Activated naive CD4-positive, alpha-beta T cell treated with anti-CD3 and anti-CD28 coated beads, Interleukin-2, amount 50 U/mL, for 72 hours (primary cell): ENCODE measurements at places on chromosomes 6 and 20.

GRCh38 chr6:111791415-111791814, 81.8 kb downstream of the FYN start:
- DNase-seq: no peak

DNA sequence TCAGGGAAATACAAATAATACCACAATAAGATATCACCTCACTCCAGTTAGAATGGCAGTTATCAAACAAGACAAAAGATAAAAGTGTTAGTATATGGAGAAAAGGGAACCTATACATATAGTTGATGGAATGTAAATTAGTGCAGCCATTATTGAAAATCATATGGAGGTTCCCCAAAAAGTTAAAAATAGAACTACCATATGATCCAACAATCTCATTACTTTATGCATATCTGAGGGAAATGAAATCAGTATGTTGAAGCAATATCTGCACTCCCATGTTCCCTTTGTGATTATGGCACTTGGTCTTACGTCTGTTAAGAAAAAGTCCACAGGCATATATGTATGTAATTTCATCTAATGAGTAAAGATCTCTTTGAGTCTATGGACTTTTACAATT, 96.9 kb downstream of the STXBP5 start:
- no peak for DNase-seq

GRCh38 chr6:34813028-34813713, 21.3 kb downstream of the BLTP3A start:
- DNase-seq: no peak

- DNase-seq: no peak
Measured at GRCh38 chr6:46849361-46849690, 56.1 kb downstream of the MEP1A start.

DNA sequence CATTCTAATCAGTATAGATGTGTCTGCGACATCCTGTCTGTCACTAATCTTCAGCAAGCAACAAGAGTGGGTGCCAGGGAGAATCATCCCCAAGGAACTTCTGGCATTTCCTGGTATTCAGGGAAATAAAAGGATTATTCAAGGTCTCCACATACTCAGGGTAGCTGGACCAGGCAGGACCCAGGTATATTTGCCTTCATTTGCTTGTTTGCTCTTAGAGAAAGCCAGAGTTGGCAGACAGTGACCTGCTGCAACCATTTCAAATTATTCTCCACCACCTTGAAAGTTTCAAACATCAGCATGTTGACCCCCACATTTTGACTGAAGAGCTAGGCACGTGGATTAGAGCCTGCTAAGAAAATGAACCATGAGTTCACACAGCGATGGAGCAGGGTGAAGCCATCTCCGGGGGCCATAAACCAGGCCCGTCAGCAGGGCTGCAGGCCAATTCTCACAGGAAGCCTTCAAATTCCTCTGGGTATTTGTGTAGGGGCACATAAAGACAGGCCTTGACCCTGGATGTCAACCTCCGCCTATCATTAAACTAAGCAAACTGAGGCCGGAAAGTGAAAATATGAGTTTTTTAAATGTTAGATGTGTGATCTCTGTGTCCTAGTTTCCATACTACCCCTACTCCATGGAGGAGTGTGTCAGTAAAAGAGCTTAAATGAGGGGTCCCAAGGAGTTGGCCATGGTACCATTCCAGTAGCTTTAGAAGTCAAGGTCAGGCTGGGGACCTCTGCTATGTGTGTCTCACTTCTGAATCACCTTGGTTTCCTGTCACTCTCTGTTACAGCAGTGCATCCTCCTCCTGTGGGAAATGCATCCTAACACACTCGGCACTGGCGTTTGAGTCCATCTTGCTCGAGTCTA, 32.9 kb downstream of the TRAM2 start:
- no peak for DNase-seq

DNA sequence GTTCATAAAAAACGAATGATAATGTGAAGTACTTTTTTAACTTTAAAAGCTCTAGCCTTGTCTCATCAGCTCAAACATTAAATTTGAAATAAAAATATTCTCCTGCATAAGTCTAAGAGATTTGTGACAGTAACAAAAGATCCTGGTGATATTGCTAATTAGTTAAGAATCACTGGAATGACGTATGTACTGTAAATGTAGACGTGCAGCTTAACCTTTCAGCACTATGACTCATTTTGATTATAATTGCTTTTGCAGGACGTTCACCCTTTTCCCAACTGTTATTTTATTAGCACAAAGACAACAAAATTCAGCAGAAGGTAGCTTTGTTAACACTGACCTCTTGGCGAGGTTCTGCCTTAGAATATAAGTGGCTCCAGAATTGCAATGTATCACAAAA, 68.6 kb downstream of the TENT5A start:
- DNase-seq: no peak

GRCh38 chr6:41684311-41685180, 46.3 kb downstream of the MDFI start:
- DNase-seq: no peak

DNA sequence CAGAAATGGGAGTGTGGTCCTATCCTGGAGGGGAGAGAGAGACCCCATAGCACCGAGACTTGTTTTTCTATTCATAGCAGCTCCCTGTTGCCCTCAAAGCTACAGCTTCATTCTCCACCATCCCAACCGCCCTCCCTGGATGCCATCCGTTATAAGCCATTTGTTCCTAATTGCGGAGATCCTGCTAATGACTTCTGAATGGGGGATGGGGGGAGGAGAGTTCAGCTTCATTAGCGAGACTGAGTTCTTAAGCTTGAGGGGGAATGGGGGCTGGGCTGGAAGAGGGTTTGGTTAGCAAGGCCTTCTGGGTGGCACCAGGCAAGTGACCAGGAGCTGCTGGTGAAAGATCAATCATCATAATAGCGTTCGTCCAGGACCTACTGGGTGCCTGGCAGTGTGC, 27.1 kb downstream of the FOXP4 start:
- DNase-seq: no peak

DNA sequence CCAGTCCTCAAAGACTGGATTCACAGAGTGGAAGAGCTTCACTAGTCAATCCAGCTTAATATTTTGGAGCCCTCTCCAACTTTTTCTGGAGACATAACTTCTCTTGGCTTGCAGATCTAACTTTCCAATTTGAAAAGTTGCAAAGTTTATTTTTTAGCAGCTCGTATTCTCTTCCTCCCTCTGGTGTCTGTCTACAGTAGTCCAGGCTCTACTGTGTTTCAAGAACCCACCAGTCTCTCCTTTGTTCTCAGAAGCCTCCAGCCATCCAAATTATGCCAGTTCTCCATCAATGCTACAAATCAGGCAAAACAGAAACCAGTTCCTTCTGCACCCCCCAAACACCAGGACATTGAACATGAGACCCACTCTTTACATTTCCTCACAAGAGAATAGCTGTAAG, 376.1 kb upstream of the OPRM1 start:
- no peak for DNase-seq

DNA sequence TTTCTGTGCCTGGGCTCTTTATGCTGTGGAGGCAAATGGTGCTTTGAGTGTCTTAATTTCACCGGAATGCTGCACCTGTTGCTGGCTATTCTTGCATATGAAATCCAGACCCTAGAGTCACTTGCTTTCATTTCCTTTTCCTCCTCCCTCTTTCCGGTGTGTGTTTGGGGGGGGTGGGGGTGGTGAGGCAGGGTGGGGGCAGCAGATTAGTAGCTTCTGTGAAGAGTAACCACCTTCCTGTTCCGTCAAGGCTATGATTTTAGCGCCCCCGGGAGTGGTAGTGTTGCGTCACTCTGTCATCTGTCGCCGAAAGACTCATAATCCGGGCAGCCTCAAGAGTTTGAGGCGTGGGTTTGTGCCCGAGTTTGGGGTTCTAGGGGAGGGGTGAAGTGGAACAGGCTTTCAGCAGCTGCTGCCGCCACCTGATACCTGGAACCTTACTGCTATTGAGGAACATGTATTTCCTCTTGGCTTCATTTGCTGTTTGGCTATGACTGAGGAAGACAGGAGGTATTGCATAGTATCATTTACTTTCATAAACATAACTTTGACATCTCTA, 49.1 kb downstream of the UTRN start:
- DNase-seq: peak; percentile 40

- no peak for DNase-seq
Measured at GRCh38 chr20:10522328-10522727, 87.2 kb downstream of the SLX4IP start.

DNA sequence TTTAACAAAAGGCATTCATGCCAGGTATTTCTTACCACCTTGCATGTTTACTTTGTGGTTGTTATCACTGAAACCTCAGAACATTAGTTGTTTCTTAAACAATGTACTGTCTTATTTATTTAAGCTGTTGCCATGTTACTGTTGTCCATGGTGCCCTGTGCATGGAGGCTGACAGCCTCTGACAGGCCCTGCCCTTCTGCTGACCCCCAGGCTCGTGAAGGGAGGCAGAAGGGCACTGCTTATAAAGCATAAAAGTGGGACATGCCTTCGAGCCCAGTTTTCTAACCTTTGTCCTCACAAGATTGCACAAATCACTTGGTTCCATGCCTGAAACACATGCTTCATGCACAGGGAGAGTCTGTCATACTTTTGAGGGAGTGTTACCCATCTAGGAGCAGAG, 46.7 kb upstream of the CLIC5 start:
- no peak for DNase-seq

DNA sequence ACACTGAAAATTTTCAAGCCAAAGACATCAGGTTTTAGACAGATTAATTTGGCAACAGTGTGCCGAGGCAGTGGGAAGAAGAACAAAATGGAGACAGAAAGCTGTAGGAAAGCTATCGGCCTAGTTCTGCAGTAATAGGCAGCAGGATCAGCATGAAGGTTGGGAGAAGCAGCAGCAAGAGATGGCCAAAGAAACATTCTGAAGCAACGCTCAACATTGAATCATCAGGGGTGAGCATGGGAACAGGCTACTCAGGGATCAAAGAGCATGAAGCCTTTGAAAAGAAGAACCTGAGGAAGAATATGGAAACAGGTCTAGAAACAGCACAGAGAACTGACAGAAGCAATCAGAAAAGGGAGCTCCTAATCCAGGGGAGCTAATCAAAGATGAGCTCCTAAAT, 7.1 kb upstream of the DST start:
- DNase-seq: no peak

- DNase-seq: no peak
Measured at GRCh38 chr6:161922631-161923119, 648.8 kb upstream of the AGPAT4 start.

DNA sequence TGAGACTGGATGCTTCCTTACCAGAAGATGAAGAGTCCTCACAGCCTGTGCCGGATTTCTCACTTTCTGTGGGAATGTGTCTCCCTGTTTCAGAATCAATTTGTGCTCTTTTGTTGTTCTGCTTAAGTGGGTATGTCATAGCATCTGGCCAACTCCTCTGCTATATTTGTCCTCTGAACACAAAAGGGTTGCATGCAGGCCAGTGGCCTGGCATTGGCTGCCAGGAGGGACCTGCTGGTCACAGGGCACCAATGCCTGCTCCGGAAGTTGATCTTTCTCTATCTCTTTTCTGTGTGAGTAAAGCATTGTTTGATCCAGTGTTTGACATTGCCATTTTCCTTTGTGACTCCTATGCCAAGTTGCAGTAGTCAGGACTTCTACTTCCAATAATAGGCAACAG, 47.8 kb downstream of the JARID2 start:
- no peak for DNase-seq

- DNase-seq: no peak
Measured at GRCh38 chr20:8161264-8162071, 29.4 kb downstream of the PLCB1 start.

DNA sequence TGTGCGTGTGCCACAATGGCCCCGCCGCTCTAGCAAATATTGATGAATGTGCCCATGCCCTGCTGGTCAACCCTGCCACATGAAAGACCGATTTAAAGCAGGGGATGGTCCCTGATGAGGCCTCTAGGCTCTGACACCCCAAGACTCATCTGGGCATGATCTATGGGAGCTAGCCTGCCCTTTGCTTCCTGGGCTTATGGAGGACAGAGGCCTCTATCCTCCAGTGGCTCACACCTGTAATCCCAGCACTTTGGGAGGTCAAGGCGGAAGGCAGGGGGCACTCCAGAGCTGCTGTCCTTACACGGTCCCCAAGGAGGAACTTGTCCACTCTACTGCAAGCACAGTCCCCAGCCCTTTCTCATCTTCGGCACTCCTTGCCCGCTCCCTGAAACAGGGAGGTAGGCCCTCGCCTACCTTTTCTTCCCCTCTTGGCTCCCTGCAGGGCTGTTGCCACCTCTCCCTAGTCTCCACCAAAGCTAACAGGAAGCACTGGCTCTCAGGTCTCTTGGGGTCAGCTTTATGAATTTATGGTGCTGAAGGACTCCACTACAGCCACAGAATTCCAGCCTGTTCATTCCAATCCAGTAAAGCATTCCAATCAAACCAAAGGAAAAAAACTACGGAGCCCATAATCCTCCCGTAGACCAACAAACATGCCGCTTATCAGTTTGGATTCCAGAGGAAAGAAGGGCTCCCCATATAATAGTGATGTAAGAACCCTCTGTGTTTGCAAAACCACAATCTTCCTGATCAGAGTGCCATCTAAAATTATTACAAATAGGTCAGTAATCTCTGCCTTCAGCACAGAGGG, 48.7 kb upstream of the FOXQ1 start:
- no peak for DNase-seq

- no peak for DNase-seq
Measured at GRCh38 chr6:165308926-165309731, at the start of gene C6orf118. TSS of gene C6orf118 (minus strand) at chr6:165309605. CDS start at chr6:165309586, 19 bp downstream.

DNA sequence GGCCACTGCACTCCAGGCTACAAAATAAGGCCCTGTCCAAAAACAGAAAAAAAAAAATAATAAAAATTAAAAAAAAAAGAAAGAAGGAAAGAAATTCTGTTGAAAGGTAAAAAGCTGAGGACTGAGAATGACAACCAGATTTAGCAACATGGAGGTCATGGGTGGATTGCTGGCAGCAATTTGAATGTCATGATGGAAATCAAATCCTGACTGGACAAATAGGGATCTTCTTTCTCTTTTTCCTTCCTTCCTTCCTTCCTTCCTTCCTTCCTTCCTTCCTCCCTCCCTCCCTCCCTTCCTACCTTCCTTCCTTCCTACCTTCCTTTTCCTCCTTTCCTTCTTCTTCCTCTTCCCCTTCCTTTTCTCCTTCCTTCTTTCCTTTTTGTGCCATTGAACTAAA, 553.3 kb upstream of the FLRT3 start:
- no peak for DNase-seq

DNA sequence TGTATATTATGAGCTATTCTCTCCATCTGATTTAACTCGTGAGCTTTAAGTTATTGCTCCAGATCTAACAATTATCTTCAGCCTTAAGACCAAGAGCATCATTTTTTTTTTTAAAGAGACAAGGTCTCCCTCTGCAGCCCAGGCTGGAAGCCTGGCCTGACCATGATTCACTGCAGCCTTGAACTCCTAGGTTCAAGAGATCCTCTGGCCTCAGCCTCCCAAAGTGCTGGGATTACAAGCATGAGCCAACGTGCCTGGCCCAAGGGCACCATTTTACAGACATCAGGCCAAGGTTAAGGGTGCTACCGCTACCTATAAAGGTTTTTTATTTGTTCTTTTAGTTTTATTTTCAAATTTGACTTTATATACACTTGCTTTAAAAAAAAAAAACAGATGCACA, 2.3 kb downstream of the SUPT3H start:
- no peak for DNase-seq

DNA sequence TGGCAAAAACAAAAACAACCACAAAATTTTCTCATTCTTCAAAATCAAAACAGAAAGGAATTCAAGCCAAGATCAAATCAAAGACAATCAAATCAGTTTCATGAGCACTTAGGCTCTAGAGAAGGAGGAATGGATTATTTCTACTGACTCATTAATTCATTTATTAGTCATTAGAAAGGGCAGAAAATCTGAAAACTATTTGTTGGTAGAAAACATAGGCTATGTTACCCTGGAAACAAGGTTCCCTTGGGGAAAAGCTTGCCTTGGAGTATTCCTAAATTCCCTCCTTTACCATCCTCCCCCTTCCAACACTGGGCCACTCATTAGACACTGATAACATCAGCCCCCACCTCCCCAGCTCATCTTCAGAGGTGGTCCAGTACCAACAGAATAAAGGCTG, 17.5 kb downstream of the KIF16B start:
- DNase-seq: no peak
